ENCODE measurements at places on chromosomes 16 and 17.

DNA sequence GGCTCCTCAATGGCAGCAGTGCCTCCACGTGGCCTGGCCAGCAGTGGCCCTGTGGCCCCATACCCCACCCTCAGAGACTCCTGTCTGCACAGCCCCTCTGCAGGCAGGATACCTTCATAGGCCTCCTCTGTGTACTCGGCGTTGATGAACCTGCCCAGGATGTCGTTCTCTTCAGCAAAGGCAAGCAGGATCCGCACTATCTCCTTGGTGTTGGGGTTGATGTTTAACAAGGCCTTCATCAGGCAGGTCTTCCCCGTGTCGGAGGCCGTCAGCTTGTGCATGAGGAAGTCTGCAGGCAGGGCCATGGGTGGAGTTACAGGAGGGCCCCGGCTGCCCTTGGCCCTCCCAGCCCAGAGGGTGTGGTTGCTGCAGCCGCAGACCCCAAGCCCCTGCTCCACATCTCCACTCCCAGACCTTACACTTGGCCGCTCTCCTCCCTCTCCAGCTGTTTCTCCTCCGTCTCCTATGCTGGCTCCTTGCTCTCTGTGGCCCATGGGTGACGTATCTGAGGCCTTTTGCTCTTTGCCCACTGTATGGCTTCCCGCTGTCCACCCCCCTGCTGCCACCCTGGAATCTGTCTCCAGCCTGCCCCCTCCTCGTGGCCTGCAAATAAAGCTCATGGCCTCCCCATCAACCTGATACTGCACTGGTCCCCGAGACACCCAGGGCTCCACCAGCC, 15.1 kb downstream of the TRPV3 start:
- no peak for DNase-seq

DNA sequence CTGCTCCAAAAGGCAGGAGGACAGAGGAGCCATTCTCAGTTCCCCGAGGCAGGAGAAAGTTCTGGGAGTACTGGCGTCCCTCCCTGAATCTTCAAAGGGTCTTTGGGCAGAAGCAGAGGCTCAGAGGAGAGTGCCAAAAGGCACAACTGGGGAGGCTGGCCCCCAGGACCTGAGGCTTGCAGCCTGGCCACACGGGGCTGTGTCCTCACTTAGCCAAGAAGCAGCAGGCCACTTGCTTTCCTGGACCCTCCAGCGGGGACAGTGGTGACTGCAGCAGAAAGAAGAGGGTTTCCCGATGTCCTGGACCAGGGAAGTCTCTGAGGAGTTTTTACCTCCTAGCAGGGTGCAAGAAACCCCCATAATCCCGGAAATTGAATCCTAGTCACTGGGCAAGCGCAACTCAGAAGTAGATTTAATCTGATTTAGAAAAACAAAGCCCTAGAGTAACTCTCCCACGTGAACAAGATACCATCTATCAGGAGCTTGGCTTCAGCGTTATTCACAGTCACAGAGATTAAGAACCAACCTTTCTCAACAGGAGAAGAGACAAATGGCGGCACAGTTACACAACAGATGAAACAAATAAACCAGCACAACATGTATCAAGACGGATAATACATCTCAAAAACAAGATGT, 25.5 kb upstream of the BCO1 start:
- no peak for DNase-seq

- no peak for DNase-seq
Observed at GRCh38 chr17:58187063-58187462, 5.5 kb upstream of the EPX start.

DNA sequence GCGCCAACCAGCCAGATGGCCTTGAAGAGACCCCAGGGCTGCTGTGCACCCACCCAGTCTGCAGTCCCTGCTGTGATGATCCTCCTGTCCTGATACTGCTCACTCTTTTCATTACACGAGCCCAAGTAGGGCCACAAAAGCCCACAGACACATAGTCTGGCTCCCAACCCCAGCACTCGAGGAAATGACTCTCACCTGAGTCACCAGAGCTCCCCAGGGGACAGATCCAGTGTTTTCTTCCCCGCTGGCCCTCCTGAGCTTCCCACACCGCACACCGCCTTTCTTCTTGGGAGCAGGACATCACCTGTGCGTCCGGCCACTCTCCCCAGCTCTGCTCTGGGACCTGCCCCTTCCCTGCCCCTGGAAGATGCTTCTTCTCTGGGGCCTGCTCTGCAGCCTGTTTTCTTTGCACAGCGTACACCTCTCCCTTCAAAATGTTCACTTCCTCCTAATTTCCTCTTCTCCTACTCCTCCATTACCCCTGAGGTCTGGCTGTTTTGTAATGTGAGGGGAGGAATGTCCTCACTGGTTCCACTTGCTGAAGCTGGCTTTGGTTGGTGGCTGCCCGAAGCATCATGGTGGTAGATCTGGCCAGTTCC, 2.0 kb upstream of the SCN4A start:
- no peak for DNase-seq

DNA sequence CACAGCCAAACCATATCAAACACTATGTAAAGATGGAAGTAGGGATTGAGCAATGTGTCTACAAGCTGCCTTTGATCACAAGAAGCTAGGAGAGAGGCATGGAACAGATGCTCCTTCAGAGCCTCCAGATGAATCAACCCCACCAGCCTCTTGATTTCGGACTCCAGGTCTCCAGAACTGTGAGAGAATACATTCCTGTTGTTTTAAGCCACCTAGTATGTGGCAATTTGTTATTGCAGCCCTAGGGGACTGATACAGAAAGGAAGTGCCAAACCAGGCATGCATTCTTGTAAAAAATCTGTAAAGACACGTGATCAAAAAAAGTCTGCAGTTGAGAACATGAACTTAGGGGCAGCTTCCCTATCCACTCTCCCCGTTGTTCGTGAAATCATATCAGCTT, 91.1 kb downstream of the C17orf67 start:
- no peak for DNase-seq

DNA sequence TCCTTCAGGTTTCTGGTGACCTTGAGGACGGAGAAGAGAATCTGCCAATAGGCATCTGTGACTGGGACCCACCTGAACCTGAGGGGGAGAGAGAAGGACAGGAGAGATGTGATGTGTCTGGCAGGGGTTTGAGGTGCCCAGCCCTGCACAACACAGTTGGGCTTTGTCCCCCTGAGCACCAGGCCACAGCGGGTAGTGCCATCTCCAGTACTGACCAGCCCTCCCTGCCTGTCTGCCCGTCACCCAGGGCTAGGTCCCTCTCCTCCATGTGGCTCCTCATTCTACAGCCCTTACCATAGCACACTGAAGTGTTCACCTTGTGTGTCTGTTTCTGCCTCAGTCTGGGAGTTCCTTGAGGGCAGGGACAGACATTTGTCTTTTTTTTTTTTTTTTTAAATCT, 30.8 kb downstream of the NLRP1 start:
- DNase-seq, result no peak

DNA sequence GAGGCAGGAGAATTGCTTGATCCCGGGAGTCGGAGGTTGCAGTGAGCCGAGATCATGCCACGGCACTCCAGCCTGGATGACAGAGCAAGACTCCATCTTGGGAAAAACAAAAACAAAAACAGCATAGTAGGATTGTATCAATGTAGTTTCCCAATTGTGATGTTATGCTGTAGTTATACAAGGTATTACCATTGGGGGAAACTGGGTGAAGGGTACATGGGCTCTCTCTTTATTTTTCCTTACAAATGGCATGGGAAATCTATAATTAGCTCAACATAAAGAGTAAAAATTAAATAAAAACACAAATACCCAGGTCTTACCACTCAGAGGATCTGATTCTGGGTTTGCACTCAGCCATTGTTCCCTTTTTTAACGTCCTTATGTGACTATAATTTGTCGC, 107.9 kb downstream of the KATNIP start:
- no peak for DNase-seq

DNA sequence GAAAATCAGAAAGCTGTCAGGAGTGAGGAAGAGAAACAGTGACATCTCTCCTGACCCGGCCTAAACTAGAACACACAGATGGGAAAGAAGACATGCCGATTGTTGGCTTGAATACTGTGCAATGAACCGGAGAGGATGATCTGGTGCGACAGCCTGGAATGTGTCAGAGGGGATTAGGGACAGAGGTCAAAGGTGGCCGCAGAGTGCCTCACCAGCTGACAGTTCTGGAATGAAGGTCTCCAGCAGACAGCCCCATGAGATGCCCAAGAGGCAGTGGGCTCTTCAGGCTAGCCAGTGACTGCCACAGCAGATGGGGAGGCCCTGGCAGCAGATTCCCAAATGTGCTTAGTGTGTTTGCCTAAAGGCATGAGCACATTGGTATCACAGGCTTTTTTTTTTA, 623.2 kb downstream of the CDH8 start:
- no peak for DNase-seq

- no peak for DNase-seq
Observed at GRCh38 chr16:25707982-25708583, 16.3 kb downstream of the HS3ST4 start.

DNA sequence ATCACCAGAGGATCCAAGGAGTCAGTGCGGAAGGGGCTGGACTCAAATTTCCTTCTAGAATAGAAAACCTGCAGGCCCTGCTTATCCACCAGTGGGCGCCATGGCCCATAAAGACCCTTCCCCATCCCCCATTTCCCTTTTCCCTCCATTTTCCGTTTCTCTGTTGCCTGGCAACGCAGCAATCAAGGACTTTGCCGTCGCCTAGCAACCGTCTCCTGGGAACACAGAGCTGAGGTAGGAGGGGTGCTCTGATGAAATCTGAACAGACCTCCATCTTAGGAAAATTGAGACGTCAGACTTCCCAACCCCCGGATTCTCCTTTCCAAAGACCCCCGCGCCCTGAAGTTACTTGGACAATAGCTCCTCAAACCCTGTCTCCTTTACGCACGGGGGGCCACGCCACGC, 5.7 kb downstream of the DLG4 start:
- no peak for DNase-seq

- no peak for DNase-seq
Observed at GRCh38 chr16:56270828-56271227, 79.5 kb downstream of the GNAO1 start.

DNA sequence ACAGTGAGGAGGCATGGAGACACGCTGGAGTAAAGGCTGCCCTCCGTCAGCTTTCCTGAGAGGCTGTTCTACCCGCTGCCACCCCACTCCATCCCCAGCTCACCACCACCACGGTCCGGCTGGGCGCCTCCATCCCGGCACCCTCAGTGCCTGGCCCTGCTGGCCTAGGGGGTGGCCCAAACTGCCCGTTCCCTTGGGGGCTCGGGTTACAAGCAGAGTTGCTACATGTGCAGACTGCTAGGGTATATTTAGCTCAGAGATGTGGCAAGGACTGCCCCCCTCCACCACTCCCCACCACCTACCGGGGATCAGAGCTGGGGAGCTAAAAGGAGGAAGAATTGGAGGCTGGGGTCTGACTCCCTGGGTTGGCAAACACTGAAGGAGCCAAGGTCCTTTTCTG, 4.1 kb downstream of the CACNB1 start:
- no peak for DNase-seq

DNA sequence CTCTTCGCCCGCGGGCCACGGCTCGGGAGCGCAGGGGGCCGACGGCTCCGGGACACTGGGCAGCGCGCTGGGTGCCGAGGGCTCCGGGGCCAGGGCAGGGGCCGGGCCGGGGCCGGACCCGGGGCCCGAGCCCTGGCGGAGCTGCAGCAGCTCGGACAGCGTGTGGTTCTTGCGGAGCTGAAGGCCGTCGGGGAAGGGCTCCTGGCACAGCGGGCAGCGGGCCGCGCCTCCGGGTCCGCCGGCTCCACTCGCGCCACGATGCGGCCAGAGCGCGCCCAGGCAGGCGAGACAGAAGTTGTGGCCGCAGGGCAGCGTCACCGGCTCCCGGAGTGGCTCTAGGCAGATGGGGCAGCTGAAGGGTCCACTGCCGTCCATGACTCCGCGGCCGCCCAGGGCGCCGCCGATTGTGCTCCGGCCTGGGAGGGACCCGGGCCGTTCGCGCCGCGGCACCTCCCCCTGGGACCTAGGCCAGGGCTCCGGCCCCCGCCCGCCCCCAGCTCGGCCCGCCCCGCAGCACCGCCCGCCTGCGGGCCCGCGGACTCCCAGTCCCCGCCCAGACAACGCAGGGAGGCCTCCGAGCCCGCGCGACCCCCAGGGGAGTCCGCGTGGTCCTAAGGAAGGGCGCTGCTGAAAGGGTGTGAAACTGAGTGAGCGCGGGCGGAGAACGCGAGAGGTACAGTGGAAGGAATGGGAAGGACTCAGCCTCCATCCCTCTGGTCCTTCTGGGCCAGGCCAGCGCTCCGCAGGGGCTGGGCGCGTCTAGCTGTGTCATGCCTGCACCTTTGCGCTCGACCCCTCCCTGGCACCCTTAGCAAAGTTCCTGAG, at the start of gene TRIM47:
TSS of gene TRIM47 (minus strand) at position 408 of the 825 bp plus-strand sequence. CDS start at position 375, 33 bp downstream.
- no peak for DNase-seq

DNA sequence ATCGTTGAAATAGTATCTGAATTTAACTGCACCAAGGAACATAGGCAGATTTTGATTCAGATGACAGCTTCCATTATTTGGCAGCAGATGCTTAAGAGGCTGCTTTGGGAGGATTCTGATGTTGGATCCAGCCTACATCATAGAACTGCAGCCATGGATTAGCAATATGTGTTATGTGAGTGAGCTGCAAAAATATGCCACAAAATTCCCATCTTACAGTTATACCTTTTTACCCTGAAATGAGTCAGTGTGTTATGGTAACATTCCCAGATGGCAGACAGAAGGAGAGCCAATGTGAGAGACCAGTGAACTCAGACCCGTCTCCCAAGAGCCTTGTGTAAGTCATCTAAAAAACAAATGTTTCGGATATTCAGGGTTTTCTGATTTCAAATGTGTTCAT, 206.1 kb downstream of the CDH13 start:
- DNase-seq, result no peak

DNA sequence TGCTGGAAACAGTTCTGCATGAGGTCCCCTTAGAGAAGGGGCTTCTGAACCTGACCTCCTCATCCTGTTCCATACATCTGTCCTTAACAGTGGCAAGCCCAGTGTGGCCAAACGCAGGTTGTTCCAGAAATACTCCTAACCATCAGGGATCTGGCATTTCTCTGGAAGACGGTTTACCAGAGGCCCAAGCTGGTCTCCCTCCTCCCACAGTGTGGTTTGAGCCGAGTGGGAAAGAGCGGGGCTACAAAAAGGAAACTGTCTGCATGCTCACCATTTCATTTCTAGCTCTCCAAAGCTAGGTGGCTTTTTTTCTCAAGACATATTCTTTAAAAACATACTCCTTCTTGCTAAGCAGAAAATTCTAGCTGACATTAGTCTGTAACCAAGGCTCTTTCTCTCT, 6.0 kb downstream of the MXRA7 start:
- no peak for DNase-seq

DNA sequence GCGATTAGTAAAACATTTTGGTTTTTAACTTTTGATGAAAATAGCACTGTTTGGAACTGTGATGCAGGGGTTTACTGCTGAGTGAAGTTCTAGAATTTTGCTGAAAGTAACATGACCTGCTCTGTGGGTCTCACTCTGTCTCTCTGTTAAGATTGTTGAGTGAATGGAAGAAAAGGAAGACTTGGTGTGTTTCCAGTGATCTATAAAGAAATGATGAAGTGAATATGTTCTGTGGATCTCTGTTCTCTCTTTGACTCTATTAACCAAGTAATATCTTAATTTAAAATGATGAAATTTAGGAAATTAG, 148.4 kb downstream of the PRKCA start:
- no peak for DNase-seq

DNA sequence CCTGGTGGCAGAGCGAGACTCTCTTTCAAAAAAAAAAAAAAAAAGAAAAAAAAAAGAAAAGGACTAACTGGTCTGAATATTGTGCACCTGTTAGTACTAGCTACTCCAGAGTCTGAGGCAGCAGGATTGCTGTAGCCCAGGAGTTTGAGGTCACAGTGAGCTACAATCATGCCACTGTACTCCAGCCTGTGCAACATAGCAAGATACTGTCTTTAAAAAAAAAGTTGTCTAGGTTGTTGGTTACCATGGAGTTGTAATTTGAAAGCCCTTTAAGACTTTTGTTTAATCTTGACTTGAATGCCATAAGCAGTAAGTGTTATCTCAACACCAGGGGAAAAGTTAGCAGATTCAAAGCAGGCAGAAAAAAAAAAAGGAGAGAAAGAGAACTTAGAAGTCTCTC, 10.9 kb upstream of the C16orf54 start:
- DNase-seq, result no peak

Data from CD8-positive, alpha-beta memory T cell (primary cell).